ENCODE measurements at places on chromosomes 3 and 15.

DNA sequence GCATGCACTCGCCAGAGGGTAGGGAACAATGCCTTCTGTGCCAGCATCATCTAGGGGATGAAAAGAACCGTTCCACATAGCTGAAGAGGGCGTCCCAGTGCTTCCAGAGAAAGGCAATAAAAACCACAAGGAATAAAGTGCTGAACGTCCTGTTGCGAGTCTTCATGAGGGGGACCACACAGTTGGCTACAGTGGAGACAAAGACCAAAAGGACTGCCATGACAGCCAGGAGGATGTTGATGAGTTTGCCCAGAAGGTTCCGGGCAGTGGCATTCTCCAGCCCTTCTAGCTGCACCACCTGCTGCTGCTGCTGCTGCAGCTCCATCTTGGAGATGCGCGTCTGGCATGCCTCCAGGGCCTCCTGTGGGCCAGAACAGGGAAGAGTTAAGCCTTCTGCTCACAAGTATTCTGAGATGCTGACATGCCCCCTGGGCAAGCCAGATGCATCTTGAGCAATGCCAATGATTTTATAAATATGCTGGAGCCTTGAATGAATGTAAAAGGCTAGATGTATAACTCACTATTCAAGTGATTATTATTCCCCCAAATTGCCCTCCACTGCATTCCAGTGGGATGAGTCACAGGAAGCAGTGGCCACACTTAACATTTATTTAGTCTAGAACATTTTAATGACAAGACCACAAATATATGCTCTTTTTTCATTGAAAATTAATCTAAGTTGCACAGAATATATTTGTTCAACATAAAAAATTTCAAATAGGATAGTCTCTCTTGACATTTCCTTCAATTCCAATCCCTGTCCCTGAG is 45.1 kb upstream of the PLXND1 start:
- DNase-seq = no peak

GRCh38 chr15:68430471-68431036 is 1.4 kb downstream of the ITGA11 start:
- no peak for DNase-seq

DNA sequence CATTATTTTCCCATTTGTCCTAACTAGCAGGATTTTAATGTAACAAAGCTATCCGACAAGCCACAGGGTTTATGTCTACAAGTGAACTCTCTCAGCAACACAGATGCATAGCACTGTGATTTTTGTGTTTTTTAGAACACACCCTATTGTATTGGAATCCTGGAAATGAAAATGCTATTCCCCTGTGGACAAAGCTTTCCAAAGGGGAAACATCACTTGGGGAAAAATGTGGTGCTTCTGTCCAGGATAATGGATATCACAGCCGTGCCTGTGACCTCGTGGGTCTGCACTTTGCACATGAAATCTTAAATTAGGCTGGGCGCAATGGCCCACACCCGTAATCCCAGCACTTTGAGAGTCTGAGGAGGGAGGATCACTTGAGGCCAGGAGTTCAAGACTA is 60.6 kb downstream of the EFCAB12 start:
- DNase-seq = no peak

DNA sequence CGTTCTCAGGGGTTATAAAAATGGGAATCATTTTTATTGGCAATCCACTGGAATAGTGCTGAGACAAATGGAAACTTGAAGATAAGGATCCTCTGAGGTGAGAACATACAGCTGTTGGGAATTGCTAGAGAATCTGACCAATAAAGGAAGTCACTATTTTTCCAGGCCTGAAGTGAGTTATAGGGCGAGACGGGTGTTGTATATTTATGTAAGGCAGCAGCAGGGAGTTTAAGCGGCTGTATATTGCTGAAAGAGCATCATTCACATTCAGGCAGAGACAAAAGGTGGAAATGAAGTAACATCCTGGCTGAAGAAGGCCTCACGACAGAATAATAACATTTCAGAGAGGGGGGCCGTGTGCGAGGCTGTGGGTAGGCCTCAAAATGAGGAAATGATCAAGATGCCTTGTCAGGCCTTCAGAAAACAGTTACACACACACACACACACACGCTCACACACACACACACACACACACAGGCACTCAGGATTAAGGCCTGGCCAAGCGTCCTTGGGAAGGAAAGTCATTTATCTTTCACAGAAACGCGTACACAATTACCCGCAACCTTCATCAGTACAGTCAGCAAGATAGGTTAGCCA is 964.9 kb upstream of the NR2F2 start:
- DNase-seq = peak; percentile 30

DNA sequence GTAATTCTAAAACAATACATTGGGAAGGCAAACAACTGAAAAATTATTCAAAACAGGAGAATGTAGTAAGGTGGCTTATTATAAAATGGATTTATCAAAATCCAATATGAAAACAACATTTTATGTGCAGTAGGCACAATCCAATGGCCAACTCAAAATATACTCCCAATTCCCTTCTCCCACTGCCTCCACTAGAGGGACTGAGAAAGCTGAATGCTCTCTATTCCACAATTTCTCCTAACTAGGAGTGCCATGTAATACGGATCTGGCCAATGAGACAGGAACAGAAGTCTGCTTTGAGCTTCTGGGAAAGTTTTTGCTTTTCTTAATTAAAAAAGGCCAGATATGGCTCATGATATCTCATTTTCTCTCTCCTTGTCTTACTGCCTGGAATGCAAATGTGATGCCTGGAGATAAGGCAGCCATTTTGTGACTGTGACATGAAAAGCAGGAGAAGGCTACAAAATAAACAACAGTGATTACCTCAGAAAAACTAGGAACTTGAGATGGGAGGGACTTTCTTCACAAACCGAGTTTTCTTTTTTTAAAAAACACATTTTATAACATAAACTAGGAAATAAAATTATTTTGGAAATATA is 18.8 kb upstream of the VGLL4 start:
- DNase-seq = no peak

- no peak for DNase-seq
Measured at GRCh38 chr3:32996048-32996754, 44.8 kb downstream of the CCR4 start.

DNA sequence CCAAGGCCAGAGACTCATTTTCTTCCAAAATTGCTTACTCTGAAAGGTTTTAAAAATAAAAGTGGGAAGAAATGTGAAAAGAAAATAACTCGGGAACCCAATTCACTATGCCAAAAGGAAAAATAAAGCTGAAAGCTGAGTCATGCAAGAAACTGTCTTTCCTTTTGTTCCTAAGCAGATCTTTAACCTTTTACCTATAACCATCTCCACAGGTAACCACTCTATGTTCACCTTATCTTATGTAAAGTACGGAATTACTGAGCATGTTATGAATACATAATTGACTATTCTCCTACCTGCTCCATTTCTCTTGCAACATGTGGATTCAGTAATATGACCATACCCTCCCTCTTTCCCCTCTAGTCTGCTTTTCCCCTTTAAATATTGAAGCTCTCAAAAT is 62.0 kb downstream of the MINDY4B start:
- no peak for DNase-seq

DNA sequence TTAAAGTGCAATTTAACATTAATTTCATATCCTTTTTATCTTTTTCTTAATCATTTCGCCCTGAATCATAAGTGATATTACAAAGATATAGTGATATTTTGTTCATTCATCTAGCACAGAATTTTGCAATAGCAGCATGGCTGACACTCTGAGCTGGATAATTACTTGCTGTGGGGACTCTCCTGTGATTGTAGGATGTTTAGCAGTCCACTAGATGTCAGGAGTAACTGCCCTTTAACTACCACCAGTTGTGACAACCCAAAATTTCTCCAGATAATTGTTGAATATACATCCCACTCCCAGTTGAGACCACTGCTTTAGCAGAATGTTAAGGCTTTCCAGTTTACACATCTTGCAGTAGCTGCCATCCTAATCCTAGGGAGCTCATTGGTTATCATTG is 196.8 kb upstream of the MBNL1 start:
- DNase-seq = no peak

GRCh38 chr3:129268396-129268795 is 10.3 kb upstream of the HMCES start:
- no peak for DNase-seq

DNA sequence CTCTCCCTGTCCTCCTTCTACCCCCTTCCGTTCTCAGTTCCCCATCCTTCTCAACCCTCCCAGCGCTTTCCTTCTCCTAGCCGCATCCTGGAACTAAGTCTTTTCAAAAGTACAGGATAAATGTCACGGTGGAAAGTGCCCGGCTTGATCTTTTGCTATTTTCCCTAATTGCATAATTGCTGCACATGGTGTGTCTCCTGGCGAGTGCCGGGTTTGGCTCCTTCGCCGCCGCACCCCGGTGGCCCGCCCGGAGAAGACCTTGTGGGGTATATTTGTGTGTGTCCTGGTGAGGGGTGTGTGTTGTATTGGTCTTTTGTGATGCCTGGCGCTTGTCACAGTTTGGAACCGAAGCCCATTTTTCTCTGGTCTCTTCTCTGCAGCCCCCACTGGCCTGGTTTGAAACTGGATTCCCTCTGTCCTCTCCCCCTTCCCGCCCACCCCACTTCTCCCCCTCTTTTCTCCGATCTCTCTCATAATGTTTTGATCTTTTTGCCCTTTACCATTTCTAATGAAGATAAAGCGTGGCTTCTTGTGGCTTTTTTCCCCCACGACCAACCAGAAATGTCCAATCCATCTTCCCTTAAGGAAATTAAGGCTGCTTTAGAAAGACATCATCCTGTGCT is 692 bp downstream of the UBE2E2 start:
- peak; percentile 53 for DNase-seq
